ENCODE measurements at places on chromosomes 16 and 17.

- DNase-seq = no peak
Measured at GRCh38 chr17:67157732-67158639, 87.0 kb downstream of the HELZ start.

DNA sequence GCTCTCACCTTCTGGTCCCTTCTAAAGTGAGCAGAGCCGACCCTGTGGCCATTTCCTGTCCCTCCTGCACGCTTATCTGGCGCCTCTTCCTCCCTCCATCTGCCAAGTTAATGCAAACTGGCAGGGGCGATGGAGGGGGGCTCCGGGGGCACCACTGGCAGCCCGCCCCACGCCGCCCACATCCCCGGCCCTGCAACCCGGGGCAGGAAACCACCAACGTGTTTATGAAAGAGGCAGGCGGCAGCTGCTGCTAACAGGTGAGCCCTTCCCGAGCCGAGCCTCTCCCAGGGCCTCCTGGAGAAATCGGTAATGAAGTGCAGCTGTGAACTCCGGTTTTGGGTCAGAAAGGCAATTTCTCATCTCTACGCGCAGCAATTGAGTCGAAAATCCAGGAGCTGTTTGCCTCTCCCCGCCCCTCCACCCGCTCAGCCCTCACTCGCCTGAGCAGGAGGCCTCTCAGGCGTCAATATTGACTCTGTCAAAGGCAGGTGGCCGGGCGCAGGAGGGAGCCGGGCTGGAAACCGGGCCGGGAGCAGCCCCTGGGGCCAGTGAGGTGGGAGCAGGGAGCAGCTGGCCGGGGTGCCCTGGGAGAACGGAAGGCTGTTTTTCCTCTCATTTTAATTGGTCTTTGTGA, 164.4 kb upstream of the GSE1 start:
- peak; percentile 59 for DNase-seq

DNA sequence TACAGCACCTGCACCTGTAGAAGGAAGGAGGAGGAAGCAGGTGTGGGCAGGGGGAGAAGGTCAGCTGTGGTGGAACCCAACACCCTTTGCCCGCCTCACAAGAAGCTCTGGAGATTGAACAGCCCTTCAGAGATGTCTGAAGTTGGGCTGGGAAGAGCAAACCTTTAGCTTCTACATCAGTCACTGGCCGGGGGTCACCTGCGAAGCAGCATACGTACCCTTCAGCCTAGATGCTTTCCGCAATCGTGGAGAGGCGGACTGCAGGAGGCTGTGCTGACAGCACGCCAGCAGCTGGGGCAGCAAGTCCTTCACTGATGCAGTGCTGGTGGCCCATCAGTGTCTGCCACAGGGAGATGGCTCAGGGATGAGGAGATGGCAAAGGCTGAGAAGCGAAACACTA, 5.2 kb upstream of the HS3ST3B1 start:
- no peak for DNase-seq

DNA sequence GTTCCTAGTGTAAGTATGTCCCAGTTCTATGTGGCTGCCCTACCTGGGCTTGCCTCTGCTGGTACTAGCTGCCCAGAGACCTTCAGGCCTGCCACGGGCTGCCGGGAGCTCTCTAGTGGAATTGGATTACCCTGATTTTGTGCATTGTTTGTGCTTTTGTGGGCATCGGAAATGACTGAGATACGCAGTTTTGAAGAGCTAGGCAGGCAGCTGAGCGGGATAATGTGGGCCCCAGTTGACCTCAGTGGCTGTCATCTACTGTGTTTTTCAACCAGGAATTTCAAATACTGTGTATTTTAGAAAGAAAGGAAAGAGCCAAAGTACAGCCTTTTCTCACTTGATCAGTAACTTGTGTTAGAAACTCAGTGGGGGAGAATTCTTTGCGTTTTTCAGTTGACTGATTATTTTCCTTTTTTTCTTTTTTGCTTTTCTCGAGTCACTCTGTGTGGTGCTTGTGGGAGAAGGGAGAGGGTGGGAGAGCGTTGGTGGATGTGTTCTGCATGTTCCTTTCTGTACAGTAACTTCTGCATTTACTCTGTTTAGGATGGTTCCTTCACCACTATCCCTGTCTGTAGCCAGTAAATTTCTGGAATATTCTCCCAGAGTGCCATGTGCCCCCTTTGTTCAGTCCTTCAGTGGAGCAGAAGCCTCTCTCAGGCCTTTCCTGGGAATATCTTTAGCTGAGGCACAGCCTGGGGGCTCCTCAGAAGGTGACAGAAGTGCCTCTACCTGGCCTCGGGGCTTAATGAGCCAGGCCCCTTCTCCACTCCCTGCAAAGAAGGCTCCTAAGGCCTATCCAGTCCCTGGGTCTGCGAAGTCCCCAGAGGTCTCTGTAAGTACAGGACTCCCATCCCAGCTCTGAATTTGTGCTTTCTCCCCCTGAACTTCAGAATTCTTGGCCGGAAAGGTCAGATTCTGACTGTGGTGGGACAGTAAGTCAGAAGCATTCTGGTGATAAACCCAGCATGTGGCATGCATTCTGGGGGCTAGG, 15.0 kb upstream of the SLC12A3 start:
- DNase-seq = no peak

DNA sequence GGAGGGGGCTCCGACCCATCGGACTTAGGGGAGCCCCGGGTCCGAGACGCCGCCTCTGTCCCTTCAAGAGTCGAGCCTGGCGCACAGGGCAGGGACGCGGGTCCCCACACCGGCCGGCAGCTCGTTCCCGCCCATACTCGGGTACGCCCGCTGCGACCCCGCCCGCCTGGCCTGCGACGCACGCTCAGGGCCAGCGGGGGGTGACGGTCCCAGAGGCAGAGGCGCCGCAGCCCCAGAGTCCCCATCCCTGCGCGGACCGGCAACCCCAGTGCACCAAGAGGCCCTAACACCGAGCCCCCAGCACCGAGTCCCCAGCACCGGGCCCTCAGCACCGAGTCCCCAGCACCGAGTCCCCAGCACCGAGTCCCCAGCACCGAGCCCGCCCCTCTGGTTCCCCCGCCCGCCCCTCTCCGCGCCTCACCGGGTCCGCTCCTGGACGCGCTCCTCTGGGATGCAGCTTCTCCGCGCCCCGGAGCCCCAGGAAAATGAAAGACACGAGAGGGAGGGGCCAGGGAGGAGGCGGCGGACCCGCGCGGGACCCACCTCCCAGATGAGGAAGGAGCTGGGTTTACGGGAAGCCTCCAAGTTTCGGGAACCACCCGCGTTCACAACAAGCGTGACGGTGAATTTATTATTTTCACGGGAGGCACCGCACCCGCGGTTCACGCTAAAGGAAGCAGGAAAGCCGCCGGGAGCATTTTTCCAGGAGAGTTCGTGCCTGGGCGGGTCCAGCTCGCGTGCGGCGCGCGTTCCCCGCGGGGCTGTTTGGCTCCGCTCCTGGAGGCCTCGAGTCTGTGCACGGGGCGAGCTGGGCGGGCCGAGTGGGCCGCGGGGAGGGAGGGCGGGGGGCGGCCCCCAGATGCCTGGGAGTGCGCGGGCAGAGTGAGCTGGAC, at the start of gene SECTM1:
TSS of gene SECTM1 (minus strand) at position 488 of the 893 bp plus-strand sequence. CDS start 6,526 bp downstream, outside the sequence.
- DNase-seq = no peak

DNA sequence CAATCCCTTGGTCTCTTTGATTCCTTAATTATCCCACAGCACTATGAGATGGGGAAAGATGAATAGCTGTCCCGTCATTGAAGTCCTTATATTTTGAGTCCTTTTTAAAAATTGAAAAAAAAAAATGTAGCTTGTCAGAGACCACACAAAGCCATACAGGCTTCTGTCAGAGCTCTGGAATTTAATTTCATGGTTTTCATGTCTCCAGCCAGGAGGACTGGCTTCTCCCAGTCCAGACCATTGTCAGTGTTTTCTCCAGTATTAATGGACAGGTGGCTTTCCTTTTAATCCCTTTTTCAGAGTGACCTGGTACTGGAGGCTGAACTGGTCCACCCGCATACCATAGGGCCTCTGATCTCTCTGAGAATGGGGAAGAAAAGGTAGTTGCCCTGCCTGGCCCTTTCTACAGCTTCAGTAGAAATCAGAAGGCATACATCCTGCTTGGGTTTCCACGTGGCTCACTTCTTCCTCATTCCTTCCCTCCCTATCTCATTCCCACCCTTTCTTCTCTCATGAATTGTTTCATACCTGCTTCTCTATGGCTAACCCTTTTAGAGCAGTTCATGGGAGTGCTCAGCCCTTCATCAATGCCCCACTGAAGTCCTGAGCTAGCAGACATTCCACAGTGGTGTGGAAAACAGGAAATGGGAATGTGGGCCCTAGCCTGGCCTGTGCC, 29.1 kb downstream of the TRIM16 start:
- no peak for DNase-seq

- DNase-seq = no peak
Measured at GRCh38 chr16:31354394-31355291, at the start of gene ITGAX. Gene ITGAX (plus strand): TSS chr16:31355176. CDS start chr16:31355255, 79 bp downstream.

DNA sequence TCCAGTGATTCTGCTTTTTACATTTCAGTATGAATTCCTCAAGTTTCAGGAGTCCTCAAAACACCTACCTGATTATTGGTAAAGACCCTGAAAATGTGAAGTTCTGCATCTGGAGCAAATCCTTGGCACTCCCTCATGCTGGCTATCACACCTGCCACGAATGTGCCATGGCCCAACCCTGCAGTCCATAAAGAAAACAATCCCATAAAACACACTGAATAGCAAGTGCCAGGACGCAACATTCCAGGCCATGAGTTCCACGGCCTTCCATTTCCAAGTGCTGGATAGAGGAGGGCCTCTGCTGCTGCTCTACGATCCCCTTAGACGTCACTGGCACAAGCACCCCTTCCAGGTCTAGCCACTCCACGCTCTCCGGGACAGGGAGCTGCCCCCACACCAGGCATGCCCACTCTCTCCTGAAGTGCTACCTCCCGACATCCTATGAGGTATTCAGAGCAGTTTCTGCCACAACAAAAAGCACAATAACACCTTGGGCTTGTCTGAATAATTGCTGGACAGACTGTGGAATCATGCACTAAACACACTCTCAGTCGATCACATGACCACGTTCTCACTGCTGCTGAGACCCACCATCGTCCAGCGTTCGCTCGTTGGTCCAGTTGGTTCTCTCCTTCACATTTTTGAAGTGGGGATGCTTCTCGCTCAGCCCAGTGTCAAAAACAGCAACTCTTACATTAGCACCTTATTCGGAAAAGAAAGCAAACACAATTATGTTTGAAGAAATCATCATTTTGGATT, 23.4 kb downstream of the MBTPS1 start:
- no peak for DNase-seq

DNA sequence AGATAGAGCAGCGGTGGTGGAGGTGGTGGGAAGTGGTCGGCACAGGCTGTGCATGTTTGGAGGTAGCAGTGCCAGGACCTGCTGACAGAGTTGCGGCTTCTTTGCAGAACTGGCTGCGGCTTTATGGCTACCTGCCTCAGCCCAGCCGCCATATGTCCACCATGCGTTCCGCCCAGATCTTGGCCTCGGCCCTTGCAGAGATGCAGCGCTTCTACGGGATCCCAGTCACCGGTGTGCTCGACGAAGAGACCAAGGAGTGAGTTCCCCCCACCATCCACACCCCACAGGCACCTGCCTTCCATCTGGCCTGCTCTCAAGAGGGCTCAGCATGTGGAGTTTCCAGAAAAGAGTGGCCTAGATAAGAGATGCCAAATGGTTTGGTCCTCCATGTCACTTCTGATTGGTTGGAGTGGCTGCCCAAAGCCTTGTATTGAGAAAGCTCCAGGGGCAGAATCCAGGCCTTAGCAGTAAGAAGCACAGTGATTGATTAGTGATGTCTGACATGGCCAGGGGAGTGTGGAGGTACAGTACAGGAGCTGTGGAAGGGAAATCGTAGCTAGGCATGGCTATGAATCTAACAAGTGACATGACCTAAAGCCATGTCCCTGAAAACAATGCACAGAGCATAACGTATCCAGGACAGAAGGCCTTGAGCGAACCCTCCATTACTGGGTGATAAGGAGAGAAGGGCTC, 12.0 kb downstream of the MMP15 start:
- DNase-seq = no peak

DNA sequence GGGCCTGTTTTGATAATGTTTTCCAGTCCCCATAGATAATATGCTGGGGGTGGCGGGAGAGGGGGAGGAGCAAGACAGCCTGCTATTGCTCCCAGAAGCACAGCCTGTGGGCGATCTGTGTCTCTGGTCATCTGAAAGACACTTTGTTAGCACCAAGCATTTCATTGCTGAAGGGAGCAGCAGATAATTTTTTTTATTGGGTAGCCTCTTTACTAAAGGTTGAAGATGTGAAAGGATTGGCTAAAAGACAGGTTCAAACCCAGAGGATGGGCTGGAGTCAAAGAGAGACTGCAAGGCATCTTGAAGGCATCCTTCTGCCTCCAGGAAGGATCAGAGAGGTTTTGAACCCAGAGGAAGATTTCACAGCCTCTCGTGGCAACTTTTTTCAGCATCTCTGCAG, 60.6 kb downstream of the C17orf67 start:
- no peak for DNase-seq

GRCh38 chr16:85961988-85962915, 63.3 kb downstream of the IRF8 start:
- DNase-seq = no peak

DNA sequence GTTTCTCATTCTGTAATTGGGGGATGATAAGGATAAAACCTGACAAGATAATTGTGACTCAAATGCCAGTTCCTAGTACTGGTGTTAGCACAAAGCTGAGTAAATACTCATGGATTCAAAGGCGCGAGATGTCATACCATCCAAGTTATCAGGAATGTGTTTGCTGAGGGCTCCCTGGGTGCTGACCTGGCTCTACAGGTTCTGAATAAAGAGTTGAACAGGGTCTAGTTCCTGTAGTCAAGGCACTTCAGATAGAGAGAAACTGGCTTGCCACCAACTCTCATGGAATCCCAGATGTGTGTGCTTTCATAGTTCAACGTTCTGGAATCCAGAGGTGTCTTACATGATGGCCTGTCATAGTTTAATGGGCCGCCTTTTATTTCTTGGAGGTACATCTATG, 141.6 kb downstream of the PRKCA start:
- no peak for DNase-seq

GRCh38 chr16:19809693-19810092, 75.0 kb downstream of the GPRC5B start:
- DNase-seq = no peak

DNA sequence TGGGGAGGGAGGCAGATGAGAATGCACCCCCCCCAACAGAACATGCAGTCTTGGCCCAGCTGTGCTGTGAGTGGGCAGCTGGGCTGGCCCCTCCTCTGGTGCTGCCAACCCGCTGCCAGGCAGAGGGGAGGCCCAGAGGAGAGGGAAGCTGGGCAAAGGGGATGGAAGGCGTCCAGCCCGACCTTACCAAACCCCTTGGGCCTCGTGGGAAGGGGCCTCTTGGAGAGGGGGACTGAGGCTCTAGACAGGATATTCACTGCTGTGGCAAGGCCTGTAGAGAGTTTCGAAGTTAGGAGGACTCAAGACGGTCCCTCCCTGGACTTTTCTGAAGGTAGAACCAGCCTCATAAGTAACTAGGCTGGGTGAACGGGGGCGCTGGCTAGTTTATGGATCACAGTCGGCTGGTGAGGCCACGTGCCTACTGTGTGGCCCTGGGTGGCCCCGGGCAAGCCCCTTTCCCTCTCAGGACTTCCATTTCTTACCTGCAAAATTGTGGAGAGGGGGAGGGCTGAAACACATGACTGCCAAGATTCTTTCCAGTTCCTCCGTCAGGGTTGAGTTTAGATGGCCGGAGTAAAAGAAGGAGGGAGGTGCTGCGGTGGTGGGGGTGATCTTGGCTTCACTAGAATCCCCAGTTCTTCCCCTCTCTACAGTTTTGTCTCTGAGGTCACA, 857 bp upstream of the STAT5A start:
- DNase-seq = no peak

Data from activated naive CD4-positive, alpha-beta T cell (primary cell).